G401 (cell line): ENCODE measurements at places on chromosomes 1 and 21. TPM values are rescaled to one million over a fixed set of nuclear protein-coding genes. Genes with fewer than 3 reads are reported as not detected.

The KRTAP19-1 gene
- not detected in 2 replicates for total RNA-seq

DNA sequence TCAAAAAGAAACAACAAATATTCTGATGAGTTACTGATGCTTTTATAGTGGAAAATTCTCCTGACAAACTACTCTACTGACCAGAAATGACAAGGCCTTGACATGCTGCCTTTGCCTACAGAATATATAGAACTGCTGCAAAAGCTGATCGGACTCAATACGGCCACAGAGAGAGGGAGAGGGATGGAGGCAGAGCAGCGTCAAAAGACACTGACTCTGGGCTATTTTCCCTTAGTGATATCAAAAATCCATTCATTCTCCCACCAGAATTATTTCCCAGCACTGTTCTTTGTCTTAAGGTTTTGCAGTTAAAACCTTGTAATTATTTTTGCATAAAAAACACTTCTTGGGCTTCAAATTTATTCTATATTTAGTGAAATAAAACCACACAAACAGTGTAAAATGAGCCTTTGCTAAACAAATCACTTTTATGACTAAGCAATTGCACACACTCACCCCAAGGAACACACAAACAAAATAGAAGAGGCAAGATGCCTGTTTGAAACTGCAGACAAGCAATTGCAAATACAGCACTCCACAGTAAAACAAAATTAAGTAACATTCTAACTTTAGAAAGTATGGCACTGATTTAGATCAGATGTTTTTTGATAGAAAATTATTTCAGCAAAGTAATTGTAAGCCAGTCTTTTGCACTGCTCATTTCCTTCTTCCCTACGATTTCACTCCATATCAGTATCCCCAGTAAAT is 1036.4 kb downstream of the ADGRL2 start:
- DNase-seq, result no peak

DNA sequence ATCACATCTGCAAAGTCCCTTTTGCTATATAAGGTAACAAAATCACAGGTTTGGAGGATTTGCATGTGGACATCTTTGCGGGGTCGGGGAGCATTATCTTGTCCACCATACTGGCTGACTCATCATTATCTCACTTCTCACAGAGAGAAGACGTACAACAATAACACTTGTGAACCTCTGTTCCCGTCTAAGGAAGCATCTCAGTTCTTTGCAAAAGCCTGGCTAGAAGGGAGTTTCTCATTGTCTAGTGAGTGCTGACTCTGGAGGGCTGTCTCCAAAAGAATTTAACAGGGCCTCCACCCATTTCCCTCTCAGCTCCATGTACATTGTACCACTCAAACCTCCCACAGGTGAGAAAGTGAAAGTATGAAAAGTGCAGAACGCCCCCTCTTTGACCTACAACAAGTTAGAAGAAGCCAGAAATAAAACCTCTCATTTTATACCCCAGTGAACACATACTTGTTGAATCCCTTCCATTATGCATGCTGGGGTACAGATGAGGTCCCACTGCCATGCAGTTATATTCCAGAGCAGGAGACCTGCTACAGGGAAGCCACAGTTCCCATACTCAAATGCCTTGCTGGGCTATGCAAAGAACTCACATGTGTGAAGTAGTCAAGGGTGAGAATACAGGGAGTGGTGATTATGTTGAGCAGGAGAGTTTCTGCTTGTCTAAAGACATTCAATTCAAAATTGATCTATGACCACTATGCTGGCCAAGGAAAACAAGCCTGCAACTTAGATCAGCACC is 121.7 kb upstream of the PRDX6 start:
- DNase-seq, result no peak

- no peak for DNase-seq
These were observed 183.6 kb downstream of the DYRK1A start for GRCh38 chr21:37550157-37550556.

DNA sequence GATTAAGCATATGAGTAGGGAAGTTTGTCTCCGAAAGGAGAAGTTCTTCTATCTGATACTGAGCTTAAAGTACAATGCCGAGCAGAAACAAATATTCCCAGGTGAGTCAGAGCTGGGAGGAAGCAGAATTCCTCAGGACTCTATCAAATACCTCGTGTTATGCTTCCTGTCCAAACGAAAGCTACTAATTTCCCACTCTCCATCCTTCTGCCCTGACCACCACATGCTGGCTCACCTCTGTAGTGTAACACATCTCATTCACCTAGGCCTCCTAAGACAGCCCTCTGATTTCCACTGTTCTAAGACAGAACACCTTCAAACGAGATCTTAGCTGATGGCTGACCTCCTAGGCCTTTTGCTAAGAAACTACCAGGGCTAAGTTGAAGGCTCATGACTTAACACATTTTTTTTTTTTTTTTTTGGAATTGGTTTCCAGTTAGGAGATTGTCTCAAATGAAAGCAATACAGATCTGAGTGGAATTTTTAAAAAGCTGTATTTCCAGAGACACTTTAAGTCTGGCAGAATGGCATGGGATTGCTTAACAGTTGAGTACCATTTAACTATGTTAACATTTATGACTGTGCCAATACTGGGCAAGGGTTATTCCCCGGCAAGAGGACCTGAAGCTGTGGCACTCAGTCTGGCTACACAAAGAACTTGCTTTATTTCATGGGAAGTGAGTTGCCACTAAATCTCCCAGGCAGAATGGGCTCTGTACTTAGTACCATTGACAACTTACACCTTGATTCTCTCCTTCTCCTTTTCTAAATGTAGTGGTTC is 583.4 kb downstream of the DPYD start:
- DNase-seq, result no peak

The SDC3 gene
- 23.0 and 26.6 TPM in 2 replicates for total RNA-seq

DNA sequence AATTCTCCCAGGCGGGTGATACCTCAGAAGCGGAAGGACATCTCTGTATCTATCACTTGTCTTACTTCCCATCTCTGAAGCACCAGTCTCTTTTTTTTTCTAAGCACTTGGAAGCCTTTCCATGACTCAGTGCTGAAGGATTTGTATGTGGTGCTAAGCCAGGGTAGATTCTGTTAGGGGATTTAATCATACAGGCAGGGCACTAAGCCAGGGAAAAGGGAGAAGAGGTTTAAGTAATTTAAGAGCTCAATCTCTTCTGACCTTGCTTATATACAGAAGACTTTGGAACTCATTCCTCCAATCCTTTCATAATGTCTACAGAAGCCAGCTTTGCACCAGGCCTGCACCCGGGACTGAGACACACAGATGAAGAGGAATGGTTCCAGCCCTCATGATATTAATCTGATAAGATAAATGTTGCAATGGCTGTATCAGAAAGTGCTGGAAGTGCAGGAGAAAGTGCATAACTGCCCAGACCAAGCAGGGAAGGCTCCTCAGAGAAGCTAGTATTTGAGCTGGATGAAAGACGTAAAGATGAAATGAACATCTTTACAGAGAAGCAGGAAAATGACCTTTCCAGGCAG is 11.0 kb downstream of the FAM163A start:
- DNase-seq, result no peak

The IL24 gene
- total RNA-seq, result not detected in 2 replicates

- DNase-seq, result no peak
These were observed 132.4 kb upstream of the KLHDC7A start for GRCh38 chr1:18348354-18348753.

GRCh38 chr21:42287193-42288083 is 27.8 kb downstream of the TFF3 start:
- DNase-seq, result peak; percentile 32

GRCh38 chr1:211327346-211327921 is 801 bp downstream of the TRAF5 start:
- no peak for DNase-seq

GRCh38 chr21:21184771-21185528 is 186.7 kb downstream of the NCAM2 start:
- no peak for DNase-seq

The ENAH gene
- 46.0 and 90.0 TPM in 2 replicates for total RNA-seq

DNA sequence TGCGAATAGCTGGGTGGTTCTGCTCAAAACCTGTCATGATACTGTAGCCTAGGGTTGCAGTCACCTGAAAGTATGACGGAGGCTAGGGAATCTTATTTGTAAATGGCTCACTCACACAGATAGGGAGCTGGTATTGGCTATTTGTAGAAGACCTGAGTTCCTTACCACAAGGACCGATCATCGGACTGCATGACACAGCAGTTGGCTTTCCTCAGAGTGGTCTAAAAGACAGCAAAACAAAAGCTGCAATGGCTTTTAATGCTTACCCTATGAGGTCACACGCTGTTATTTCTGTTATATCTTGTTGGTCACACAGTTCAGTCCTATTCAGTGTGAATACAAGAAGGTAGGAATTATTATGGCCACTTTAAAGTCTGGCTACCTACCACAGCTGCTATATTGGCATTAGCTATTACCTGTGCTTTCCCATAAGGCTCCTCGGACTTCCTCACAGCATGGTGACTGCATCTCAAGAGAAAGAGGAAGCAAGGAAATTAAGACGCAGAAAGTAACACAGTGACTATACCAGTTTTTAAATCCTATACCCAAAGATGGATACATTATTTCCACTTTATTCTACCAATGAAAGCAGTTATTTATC is 68.4 kb upstream of the LRRC7 start:
- DNase-seq, result no peak

- DNase-seq, result no peak
These were observed 38.4 kb downstream of the NCMAP start for GRCh38 chr1:24594328-24594598.

- no peak for DNase-seq
These were observed 59.8 kb downstream of the FAAP20 start for GRCh38 chr1:2134621-2135307.

- no peak for DNase-seq
These were observed 9.2 kb downstream of the UBXN11 start for GRCh38 chr1:26297057-26297790.

The AQP10 gene
- 0.24 TPM in 1 of 2 replicates, not detected in the other for total RNA-seq

DNA sequence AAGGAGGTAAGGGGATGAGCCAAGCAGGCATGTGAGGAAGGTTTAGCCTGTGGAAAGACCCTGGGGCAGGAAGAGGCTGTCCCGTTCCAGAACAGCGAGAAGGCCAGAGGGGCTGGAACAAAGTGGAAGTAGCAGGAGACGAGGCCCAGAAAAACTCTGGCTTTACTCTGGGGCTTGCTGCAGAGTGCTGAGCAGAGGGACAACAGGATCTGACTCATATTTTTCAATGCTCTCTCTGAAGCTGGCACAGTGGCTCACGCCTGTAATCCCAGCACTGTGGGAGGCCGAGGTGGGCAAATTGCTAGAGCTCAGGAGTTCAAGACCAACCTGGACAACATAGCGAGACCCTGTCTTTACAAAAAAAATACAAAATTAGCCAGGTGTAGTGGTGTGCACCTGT is 52.4 kb upstream of the PAX7 start:
- DNase-seq, result no peak

- DNase-seq, result no peak
These were observed 63.4 kb downstream of the MAGI3 start for GRCh38 chr1:113453771-113454083.

- DNase-seq, result peak; percentile 63
These were observed 48.4 kb downstream of the COLGALT2 start for GRCh38 chr1:183989078-183989577.

- DNase-seq, result no peak
These were observed 57.9 kb downstream of the SLC37A1 start for GRCh38 chr21:42571391-42572150.

The ASTN1 gene
- not detected in 2 replicates for total RNA-seq

- peak; percentile 68 for DNase-seq
These were observed 266.9 kb downstream of the ASTN1 start for GRCh38 chr1:176897350-176898236.

The CLDN8 gene
- total RNA-seq, result not detected in 2 replicates

DNA sequence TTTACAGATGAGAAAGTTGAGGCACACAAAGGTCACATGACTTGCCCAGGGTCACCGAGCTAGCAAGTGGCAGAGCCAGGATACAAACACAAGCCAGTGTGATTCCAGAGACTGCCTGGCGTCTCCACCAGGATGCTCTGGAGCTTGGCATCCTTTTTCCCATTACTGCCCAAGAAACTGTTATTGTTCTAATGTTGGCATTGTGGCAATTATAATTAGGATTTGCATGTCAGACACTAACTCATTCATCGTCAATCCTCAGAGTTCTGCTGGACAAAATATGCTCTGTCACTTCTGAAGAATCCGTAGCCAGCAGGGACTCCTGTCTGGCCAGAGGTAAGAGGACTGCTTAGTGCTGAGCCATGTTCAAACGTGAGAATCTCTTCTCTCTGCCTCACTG is 8.8 kb downstream of the KAZN start:
- peak; percentile 44 for DNase-seq

DNA sequence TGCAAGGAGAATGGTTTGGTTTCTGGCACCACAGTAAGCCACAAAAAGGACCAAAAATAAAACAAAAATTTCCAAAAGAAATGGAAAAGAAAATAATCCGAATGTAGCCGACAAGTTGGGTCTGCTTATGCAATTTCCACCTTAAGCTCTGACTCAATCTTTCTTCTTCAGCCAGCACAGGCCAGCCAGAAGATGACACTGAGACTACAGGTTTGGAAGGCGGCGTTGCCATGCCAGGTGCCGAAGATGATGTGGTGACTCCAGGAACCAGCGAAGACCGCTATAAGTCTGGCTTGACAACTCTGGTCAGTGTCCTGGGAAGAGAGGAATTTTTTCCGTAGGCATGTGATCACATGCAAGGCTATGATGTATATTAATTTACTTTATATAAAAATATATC is 23.4 kb downstream of the PDPN start:
- DNase-seq, result no peak

DNA sequence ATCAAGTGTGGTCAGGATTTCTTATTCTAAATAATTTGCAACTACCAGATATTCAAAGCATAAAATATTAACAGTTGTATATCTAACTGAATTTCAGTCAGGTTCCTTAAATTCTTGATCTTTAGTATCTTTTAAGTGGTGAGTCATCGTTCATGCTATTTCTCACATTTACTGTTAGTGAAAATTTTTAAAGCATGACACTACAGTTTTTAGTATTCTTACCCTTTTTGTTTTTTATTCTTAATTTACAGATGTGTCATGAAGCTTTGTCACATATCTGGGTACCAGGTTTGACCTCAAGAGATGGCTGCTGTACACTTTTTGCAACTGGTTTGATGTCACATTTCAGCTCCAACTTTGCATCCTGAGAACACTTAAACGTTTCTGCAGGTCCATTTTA is 12.7 kb downstream of the AKIRIN1 start:
- DNase-seq, result no peak

- DNase-seq, result no peak
These were observed 349.0 kb upstream of the VAMP3 start for GRCh38 chr1:7422081-7422480.

GRCh38 chr1:84885469-84885868 is 7.5 kb downstream of the LPAR3 start:
- DNase-seq, result no peak

The FOXD3 gene
- 0.06 TPM in 1 of 2 replicates, not detected in the other for total RNA-seq

The PIK3R3 gene
- total RNA-seq, result 14.3 and 15.8 TPM in 2 replicates

The LAMC2 gene
- total RNA-seq, result 0.61 and 0.68 TPM in 2 replicates

GRCh38 chr1:230278376-230278775 is 147.8 kb downstream of the PGBD5 start:
- no peak for DNase-seq
